ENCODE measurements at places on chromosomes 16 and 17. TPM values are rescaled to one million over a fixed set of nuclear protein-coding genes. Genes with fewer than 3 reads are reported as not detected.

IL17C gene
- total RNA-seq, result not detected

CCL16 gene
- total RNA-seq, result not detected

ATF7IP2 gene
- total RNA-seq, result 0.41 TPM

ARHGAP23 gene
- 391 TPM for total RNA-seq

PRAC1 gene
- total RNA-seq, result not detected

LIMD2 gene
- total RNA-seq, result 2.8 TPM

All from HT-29 (cell line).